ENCODE measurements at places on chromosomes 11 and 22.
A peak's percentile ranks its signal among the peaks of the same experiment; 100 is the strongest.

- no peak for DNase-seq
These were observed 100.6 kb upstream of the FGF3 start for GRCh38 chr11:69919659-69920344.

GRCh38 chr11:46846510-46846830 is 390 bp upstream of the CKAP5 start:
- no peak for DNase-seq

DNA sequence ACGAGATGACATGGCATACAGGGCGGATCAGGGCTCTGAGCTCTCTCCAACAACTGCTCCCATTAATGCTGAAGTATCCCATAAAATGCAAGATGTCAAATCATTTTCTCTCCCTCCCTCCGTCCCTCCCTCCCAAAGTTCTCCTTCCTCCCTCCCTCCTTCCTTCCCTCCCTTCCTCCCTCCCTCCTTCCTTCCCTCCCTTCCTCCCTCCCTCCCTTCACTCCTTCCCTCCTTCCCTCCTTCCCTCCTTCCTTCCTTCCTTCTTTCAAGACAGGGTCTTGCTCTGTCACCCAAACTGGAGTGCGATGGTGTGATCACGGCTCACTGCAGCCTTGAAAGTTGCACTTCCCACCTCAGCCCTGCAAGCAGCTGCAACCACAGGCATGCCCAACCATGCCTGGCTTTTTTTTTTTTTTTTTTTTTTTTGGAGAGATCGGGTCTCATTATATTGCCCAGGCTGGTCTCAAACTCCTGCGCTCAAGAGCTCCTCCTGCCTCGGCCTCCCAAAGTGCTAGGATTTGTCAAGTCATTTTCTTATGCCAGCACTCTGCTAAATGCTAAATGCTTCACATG is 38.2 kb downstream of the TXN2 start:
- DNase-seq = no peak

- DNase-seq = no peak
These were observed 52.8 kb upstream of the APOA1 start for GRCh38 chr11:116890193-116890592.

DNA sequence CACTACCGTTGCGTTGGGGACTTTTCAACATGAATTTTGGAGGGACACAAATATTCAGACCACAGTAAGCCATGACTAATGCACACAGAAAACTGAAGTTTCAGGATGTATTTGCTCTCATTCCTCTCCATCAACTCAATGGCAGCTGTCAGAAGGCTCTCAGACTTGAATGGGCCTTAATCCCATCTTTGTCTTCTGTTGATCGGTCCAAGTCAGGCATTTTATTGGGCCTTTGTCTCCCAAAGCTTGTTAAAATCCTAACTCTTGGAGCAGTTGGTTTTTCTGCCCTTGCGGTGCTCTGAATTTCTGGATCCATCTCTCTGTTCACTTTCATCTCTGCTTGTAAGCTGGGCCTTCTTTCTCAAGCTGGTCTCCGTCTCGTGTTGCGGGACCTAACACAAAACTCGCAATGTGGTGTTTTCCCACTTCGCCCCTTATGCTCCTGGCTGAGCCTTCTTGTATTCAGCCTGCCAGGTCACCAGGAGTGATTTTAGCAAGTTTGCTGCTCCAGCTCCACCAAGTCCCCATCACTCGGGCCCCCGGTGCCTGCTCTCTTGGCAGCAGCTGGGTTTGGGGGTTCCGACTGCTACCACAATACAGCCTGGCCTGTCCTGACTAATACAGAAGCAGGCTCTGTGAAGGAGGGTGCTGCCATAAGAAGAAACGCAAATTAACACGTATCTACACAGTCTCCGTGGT is 27.0 kb downstream of the TSPAN32 start:
- no peak for DNase-seq

GRCh38 chr22:46929046-46929709 is 166.7 kb downstream of the TBC1D22A start:
- no peak for DNase-seq

GRCh38 chr11:128714881-128715280 is 21.0 kb downstream of the FLI1 start:
- no peak for DNase-seq

DNA sequence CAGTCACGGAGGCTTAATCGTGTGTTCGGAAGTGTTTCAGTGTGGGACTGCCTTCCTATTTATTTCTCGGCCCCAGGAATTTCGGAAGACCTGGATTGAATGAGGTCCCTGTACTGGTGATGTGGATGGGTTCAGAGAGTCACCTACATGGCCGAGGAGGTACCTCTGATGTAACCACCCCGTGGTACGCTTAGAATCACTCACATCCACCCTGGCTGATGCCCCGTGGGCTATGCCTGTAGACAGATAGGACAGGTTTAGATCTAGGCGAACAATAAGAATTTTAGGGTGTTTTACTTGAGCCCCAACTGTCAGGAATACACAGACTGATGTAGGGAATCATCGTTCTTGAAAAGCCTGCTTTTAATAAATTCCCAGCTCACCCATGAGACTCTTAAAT is 2.0 kb downstream of the MPPED1 start:
- no peak for DNase-seq

DNA sequence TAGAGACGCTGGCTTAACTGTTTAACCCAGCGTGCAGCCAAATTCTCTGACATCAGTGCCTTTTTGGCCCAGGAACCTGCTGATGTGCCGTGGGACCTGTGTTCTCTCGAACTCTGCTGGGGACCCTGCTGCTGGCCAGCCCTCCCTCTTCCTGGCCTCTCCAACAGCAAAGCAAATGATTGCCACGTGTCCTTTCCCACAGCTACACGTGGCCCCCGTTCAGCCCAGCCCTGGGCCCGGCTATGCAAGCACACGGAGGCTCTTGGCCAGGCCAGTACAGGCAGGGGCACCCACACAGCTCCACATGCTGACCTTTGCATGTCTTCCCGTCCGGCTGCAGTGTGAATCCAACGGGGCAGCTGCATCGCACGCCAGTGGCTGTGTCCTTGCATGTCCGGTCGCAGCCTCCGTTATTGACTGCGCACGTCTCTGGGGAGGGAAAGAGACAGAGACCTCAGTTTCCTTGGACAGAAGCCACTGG is 51.6 kb upstream of the TTLL12 start:
- DNase-seq = no peak

GRCh38 chr22:35250156-35250555 is 7.1 kb upstream of the HMGXB4 start:
- no peak for DNase-seq

DNA sequence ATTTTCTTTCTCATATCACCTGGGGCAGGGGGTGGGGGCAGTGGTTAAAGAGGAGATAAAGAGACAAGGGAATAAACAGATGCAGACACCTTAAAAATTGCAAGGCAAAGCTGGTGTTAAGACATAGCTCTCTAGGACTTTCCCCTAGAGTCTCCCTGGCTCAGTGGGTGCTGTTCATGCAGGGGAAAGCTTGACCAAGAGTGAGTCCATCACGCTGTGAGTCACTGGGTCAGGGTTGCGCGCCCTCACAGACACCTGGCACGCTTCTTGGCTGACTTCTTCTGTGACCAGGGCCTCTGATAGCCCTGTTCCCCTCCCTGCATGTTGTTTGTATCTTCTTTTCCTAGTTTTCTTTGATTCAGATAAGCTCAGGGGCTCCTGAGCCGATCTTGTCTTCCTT is 31.9 kb downstream of the COMMD9 start:
- DNase-seq = no peak

DNA sequence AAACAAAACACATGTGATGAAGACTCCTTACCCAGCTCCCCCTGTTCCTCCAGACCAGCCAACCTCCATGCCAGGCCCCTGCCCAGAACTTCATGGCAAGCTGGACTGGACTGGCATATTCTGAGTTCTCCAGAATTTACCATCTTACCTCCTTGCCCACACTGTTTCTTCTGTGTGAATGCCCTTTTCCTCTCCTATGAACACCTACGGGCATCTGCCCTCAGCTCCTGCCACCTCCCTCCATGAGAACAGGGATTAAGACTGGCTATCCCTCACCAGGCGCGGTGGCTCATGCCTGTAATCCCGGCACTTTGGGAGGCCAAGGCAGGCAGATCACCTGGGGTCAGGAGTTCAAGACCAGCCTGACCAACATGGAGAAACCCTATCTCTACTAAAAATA is 6.4 kb upstream of the AIFM3 start:
- DNase-seq = no peak

DNA sequence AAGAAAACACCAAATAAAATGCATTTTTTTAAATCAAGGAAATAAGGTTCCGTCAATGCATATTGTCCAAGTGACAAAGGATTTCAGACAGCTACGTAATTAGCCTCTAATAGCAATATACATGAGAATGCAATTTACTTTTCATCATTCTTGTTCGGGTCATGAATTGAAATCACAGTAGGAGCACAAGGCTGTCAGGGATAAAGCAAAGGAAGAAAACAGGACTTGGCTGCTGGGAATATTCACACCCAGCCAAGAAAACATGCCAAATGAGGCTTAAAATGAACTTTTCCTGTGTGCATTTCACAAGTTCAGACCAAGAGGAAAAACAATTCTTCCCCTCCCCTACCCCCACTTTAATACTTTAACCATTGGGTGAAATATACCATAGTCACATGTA is 188.6 kb downstream of the CWF19L2 start:
- DNase-seq = no peak

GRCh38 chr11:63768237-63769041 is at the start of gene ZFTA:
Gene ZFTA, minus strand, starts transcription at chr11:63768775. Its CDS starts 153 bp downstream, at chr11:63768622.
- DNase-seq = peak; percentile 70

DNA sequence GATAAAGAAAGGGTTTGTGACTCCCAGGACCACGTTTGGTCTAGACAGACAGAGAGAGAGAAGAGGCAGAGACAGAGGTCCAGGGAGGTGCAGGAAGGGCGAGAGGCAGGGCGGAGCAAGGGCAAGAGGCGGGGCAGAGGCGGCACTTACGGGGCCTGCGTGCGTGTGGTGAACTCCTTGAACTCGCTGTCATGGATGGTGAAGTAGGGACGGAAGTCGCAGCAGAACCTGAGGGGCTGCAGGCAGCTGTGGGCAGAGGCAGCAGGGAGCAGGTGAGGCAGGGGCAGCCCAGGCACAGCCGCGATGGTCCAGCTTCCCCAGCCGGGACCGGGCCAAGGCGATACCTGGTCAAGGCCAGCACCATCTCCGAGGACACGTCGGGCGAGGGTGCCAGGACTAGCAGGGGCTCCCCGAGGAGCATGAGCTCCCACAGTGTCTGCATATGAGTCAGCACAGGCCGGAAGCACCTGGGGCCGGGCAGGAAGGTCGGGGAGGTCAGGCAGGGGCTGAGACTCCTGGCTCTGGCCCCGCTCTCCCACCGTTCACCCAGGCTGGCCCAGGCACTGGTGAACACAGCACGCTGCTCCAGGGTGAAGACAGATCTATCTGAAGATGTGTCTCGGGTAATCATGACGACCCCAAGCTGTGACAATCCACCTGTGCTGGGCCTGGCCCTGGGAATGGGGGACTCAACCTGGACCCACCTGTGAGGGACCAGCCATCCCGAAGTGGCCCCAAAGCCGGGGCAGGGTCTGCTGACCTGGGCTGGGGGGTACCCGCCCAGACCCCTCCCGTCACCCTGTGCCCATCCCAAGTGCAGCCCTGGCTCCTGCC is 7.2 kb upstream of the PLXNB2 start:
- peak; percentile 61 for DNase-seq

DNA sequence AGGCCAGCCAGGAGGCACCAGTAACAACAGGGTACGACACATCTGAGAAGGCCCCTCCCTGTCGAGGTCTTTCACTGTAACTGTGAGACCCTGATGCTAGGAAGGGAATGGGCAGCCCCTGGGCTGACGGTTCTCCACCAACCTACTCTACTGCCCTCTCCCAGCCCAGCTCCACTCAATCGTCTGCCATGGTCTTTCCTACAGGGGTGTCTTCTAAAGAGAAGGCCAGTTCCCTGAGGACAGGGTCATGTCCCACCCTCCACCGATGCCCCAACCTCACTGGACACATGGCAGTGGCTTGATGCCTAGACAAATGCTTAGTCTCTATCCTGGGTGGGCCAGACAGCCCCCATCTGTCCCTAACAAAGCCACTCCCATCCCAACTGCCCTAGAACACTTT is 46.0 kb upstream of the SLC25A1 start:
- DNase-seq = no peak

DNA sequence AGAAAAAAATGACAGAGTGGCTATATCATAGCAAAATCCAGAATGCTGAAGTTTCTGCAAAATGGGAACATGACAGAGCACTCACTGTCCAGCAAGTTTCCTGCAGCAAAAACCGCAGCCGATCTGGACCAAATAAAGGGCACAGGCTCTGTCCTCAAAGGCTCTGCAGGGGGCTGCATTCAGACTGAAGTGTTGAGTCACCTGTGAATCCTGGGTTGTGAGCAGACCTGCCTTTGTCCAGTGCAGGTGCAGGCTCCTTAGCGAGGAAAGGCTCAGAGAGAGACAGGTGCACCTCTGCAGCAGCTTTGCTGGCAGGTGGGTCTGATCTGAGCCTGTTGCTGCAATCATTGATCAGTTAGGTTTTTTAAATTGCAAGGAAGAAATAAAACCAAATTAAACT is 29.3 kb upstream of the NFAM1 start:
- DNase-seq = no peak

DNA sequence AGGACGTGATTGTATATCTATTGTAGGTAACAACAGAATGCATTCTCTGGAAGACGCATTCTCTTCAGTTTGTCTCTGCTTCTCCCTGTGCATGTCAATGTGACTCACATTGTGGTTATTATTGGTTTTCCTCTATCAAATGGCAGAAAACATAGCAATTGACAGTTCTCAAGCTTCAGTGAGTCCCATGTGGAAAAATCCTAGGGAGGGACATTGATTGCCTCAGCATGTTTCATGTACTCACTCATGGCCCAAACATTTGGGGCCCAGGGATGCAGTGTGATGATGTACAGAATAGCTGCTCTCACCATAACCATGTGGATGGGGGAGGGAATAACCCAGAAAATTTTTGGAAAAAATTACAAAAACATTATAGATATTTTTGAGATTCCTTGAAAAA is 9.3 kb upstream of the ARL14EP start:
- DNase-seq = no peak

DNA sequence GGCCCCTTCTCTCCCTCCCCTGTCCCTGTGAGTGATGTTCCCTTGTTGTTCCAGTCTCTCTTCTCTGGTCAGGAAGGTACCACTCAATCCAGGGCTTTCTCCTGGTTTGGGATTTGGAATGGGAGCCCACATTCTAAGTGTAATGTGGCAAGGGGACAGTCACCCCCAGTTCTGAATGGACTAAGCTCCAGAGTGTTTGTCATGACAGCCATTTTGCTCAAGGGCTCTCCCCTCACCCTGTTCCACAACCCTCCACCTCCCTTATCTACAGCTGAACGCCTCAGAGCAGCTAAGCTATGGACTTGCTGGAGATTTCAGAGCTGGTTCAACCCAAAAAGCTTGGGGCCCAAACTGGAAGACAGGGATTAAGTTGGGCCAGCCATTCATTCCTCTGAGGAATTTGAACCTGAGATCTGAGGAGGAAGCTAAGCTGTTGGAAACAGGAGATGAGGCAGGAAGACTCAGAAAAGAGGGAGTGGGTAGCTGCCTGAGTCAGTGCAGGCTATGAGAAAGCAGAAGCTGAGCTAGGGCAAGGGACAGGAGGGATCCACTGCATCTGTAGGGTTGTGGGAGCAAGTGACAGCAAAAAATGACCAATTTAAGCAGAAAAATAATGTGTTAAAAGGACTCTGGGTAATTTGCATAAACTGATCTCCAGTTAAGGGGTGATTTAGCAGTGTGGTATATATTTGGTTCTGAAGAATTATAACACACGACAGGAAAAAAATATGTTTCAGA is 22.9 kb upstream of the FCHSD2 start:
- DNase-seq = no peak

Data from RWPE2 (cell line).